ENCODE measurements at places on chromosomes 3 and 15. TPM values are rescaled to one million over a fixed set of nuclear protein-coding genes. Genes with fewer than 3 reads are reported as not detected.
A peak's percentile ranks its signal among the peaks of the same experiment; 100 is the strongest.

DNA sequence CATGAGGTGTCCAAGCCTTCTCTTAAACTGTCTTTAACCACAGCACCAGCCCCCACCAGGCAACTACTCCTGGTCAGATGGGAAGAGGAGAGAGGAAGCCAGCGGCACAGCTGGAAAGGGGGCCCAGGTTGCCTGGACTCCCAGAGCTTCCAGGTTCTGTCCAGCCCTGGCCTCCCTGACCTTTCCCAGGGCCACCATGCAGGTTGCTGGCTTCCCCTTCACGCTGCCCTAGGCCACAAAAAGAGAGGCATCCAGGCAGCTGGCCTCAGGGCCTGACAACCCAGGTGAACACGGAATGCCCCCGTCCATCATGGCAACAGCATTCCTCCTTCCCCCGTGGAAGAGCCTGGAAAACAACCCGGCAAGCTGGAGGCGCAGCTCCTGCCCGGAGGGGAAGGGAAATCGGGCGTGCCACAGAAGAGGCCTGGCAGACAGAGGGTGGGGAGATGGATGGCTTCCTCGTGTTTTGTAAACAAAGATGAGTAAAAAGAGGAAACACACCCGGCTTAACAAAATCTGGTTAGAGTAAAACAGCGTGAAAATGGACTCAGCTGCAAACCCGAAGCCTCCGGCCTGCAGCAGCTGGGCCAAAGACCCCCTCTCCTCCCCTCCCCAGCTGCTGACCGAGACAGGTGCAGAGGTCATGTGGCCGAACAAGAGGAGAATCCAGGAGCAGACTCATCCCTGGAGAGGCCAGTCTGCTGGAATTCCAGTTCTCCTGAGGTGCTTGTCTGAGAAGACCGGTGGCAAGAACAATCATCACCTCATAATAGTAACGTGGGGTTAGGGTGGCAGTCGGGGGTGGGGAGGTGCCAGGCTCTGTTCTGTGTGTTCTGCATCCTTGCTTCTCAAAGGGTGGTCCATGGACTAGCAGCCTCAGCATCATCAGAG lies 15.5 kb downstream of the BMF start:
- H3K4me3 ChIP-seq, result no peak overlapping the region
- DNase-seq, result no peak
- H3K4me1 ChIP-seq, result peaks cover 36% of the 10 kb centered on the region
- no peaks in the 10 kb centered on the region for H3K27me3 ChIP-seq

ERICH6 gene
- total RNA-seq, result not detected

DNA sequence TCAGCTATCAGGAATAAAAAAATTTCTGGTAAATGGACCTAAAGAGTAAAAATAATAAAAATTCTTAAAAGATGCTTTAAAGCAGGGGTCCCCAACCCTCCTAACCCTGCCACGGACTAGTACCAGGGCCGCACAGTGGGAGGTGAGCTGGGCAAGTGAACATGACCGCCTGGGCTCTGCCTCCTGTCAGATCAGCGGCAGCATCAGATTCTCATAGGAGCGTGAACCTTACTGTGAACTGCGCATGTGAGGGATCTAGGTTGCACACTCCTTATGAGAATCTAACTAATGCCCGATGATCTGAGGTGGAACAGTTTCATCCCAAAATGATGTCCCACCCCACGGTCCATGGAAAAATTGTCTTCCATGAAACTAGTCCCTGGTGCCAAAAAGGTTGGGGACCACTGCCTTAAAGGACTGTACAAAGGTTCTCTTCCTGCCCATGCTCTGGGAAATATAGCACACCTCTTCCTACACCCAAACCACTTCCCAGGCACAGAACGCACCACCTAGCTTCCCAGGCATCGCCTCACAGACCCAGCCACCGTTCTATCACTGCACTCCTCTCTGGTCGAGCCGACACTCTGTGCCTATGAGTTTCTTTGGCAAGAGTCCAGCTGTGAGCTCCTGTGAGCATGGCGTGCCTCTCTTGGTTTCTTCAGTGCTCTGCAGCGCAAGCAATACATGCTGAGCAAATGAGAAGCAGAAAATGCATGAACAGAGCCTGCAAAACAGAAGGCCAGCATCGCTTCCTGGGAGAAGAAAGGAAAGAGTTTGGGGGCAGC lies 104.9 kb downstream of the OCA2 start:
- no peaks in the 10 kb centered on the region for H3K27me3 ChIP-seq
- no peaks in the 10 kb centered on the region for H3K36me3 ChIP-seq
- no peak for DNase-seq
- H3K27ac ChIP-seq, result no peak overlapping the region
- no peak overlapping the region for H3K4me3 ChIP-seq

- no peak overlapping the region for H3K27ac ChIP-seq
- no peaks in the 10 kb centered on the region for H3K27me3 ChIP-seq
- no peak for DNase-seq
- H3K36me3 ChIP-seq, result peaks cover 3% of the 10 kb centered on the region
- no peak overlapping the region for H3K4me3 ChIP-seq
These were observed 230.9 kb upstream of the UBE2E1 start for GRCh38 chr3:23574822-23575315.

TGM5 gene
- total RNA-seq, result 0.22 TPM

- H3K36me3 ChIP-seq, result peaks cover 69% of the 10 kb centered on the region
- H3K27ac ChIP-seq, result peak overlapping the region; percentile 73
- H3K4me1 ChIP-seq, result peaks cover 37% of the 10 kb centered on the region
- no peak for DNase-seq
- H3K4me3 ChIP-seq, result no peak overlapping the region
These were observed 94.3 kb downstream of the OXNAD1 start for GRCh38 chr3:16359331-16359730.

GRCh38 chr15:85490856-85491255 lies 110.5 kb downstream of the AKAP13 start:
- H3K4me1 ChIP-seq, result peaks cover 56% of the 10 kb centered on the region
- no peak overlapping the region for H3K4me3 ChIP-seq
- no peak overlapping the region for H3K27ac ChIP-seq

DNA sequence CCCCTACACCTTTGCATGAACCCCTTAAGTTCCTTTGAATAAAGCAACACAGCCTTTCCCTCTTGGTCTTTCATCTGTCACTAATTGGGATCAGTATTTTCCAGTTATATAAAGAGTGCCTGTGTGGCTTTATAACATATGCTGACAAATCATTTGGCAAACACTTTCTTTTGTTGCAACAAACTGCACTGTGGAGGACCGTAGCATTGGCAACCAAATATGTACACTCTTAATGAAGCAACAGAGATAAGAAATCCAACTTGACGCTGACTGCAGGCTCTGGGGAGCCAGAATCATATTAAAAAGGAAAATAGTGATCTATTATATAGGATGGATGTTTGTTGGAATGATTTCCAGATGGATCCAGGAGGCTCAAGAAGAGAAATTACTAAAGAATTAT lies 120.1 kb upstream of the PRICKLE2 start:
- H3K27ac ChIP-seq, result no peak overlapping the region
- H3K36me3 ChIP-seq, result no peaks in the 10 kb centered on the region
- DNase-seq, result no peak
- peaks cover 2% of the 10 kb centered on the region for H3K27me3 ChIP-seq
- H3K4me1 ChIP-seq, result no peaks in the 10 kb centered on the region

GRCh38 chr15:101504373-101504772 lies 14.9 kb upstream of the PCSK6 start:
- no peak overlapping the region for H3K27ac ChIP-seq
- DNase-seq, result no peak
- H3K4me1 ChIP-seq, result peaks cover 15% of the 10 kb centered on the region
- no peaks in the 10 kb centered on the region for H3K36me3 ChIP-seq
- peaks cover 6% of the 10 kb centered on the region for H3K27me3 ChIP-seq

FBXL2 gene
- not detected for total RNA-seq

TF gene
- total RNA-seq, result 0.02 TPM

TLR9 gene
- total RNA-seq, result 2.0 TPM

GRCh38 chr3:104952146-104952972 lies 414.4 kb upstream of the ALCAM start:
- H3K4me3 ChIP-seq, result no peak overlapping the region
- H3K27me3 ChIP-seq, result no peaks in the 10 kb centered on the region
- no peak overlapping the region for H3K27ac ChIP-seq
- DNase-seq, result no peak
- no peaks in the 10 kb centered on the region for H3K36me3 ChIP-seq

GRCh38 chr15:74635228-74635627 lies 19.6 kb downstream of the CLK3 start:
- H3K36me3 ChIP-seq, result peaks cover 30% of the 10 kb centered on the region
- H3K27ac ChIP-seq, result peak overlapping the region; percentile 39
- no peaks in the 10 kb centered on the region for H3K27me3 ChIP-seq

SCAANT1 gene
- not detected for total RNA-seq

BCL2A1 gene
- 47.1 TPM for total RNA-seq

PP2D1 gene
- total RNA-seq, result not detected

GRCh38 chr3:79249701-79250100 lies 518.1 kb downstream of the ROBO1 start:
- no peaks in the 10 kb centered on the region for H3K36me3 ChIP-seq
- H3K27me3 ChIP-seq, result no peaks in the 10 kb centered on the region
- H3K4me1 ChIP-seq, result no peaks in the 10 kb centered on the region
- H3K4me3 ChIP-seq, result no peak overlapping the region
- no peak for DNase-seq
- H3K27ac ChIP-seq, result no peak overlapping the region

DNA sequence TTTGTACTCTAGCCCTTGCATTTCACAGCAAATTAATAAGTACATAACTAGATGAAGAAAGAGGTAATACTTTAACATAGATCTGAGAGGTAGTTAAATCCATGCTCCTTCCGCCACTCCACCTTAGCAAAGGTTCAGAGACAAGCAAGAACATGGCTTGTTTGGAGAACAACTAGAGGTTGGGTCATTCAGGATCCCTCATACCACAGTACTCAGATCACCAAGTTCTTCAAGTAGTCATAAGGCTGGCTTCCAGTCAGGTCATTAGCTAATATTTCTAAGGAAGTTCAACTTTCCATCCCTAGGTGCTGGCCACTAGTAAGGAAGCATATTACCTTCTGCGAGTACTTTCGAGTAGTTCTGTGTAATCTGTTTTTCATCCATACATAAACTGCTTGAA lies 44.1 kb downstream of the CD200R1 start:
- no peak for DNase-seq
- peaks cover 4% of the 10 kb centered on the region for H3K36me3 ChIP-seq
- no peak overlapping the region for H3K27ac ChIP-seq
- no peaks in the 10 kb centered on the region for H3K27me3 ChIP-seq

DNA sequence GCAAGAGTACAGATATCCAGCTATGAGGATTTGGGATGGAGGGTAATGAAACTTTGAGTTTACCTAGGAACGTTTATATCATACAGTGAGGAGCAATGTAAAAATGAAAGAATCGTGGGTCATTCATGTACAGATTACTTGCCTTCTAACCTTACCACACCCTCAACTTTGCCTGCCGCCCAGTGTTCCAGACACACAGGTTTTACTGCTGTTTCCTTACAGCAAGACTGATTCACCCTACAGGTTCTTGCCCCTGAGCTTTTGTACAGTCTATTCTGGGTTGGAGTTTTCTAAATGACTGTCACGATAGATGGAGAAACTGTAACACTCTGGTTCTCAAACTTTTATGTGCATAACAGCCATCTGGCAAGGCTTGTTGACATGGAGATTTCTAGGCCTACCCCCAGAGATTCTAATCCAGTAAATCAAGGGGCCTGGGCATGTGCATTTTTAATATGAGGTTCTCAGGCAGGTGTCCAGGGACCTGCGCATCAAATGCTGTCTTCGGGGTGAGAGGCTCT lies 6.6 kb upstream of the TPRG1 start:
- H3K27ac ChIP-seq, result no peak overlapping the region
- H3K4me3 ChIP-seq, result no peak overlapping the region
- H3K4me1 ChIP-seq, result peaks cover 3% of the 10 kb centered on the region
- H3K27me3 ChIP-seq, result no peaks in the 10 kb centered on the region
- DNase-seq, result no peak

DNA sequence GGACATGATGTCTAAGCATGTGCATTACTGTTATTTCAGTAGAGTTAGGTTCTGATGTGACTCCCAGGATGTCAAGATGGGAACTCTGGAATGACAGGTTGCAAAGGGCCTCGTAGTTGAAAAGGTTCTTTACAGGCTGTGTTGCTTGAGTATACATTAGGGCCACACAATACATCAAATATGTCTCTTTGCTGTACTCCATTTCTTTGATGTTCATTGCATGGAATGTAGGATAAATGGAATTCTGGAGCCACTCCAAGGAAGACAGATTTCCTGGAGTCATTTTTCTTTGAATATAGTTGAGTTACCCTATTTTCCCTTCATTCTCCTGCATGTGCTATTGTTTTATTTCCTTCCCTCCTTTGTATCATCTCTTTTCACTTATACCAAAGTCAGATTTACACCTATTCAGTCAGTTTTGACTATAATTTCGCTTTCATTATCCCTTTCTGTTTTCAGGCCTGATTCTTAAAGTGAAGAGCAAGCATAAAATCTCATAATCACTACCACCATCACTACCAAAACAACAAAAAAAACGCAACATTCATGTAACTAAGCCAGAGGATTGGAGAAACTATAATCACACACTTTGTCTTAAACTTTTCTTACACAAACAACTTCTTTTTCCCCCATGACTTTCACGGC lies 61.2 kb upstream of the PTX3 start:
- H3K4me3 ChIP-seq, result no peak overlapping the region
- no peak for DNase-seq
- no peaks in the 10 kb centered on the region for H3K36me3 ChIP-seq
- no peak overlapping the region for H3K27ac ChIP-seq
- no peaks in the 10 kb centered on the region for H3K4me1 ChIP-seq

DNA sequence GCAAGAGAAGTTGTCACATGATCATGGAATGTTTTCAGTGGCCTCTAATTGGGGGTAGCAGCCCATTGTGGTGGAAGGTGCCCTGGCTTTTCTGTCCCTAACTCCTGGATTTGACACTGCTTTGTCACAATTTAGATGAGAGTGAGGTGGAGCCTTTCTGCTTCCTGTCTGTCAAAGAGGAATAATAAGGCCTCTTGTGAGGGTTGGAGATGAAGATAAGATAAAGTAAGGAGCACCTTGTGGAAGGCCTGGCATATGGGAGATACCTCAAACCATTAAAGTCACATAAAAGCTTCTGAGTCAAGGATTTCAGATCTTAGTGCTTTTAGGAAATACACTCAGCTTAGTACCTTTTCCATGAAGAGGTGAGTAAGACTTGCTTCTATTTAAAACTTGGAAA lies 172.6 kb upstream of the FAM3D start:
- H3K27me3 ChIP-seq, result no peaks in the 10 kb centered on the region
- no peak overlapping the region for H3K4me3 ChIP-seq
- H3K4me1 ChIP-seq, result no peaks in the 10 kb centered on the region

EFL1 gene
- 23.7 TPM for total RNA-seq

DNA sequence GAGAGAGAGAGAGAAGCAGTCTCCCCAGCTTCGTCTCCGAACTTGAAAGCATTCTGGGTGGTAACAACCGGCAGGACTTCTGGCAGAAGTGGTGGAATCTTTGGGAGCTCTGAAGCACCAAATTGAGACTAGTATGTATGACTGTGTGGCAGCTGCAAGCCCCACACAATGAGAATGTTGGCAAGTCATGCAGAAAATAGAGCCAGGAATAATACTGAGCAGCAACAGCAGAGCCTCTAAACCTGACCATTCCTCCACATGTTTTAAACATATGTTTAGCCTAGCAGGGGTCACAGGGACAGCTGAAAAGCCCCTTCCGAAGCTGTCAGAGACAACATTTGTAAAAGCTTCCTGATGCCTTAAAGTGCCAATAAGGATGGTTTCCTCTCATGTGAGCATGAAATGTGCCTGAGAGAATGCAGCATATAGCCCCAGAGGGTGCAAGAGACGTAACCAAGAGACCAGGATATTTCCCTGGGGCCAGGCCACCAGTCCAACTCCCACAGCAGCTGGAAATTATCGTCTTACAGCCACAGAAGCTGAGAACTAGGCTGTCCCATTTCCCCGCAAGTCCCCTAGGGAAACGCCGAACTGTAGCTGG lies 178.6 kb upstream of the CCDC54 start:
- no peak overlapping the region for H3K27ac ChIP-seq
- H3K4me1 ChIP-seq, result peaks cover 4% of the 10 kb centered on the region
- H3K4me3 ChIP-seq, result no peak overlapping the region
- no peak for DNase-seq
- no peaks in the 10 kb centered on the region for H3K36me3 ChIP-seq
